MCF 10A (cell line): ENCODE measurements at places on chromosomes 12 and 14. TPM values are rescaled to one million over a fixed set of nuclear protein-coding genes. Genes with fewer than 3 reads are reported as not detected.

The DNAJC22 gene
- total RNA-seq = 0.25 and 0.33 TPM in 2 replicates

The ANKRD33 gene
- total RNA-seq = not detected in 2 replicates

GRCh38 chr14:61320806-61321384 is 484 bp upstream of the PRKCH start:
- DNase-seq = no peak

- DNase-seq = no peak
Observed at GRCh38 chr12:5593086-5593485, 161.2 kb downstream of the NTF3 start.

- DNase-seq = no peak
Observed at GRCh38 chr12:132407992-132408391, 78.6 kb upstream of the GALNT9 start.

GRCh38 chr14:68682166-68683103 is 110.4 kb downstream of the ZFP36L1 start:
- peak; percentile 94 for DNase-seq

DNA sequence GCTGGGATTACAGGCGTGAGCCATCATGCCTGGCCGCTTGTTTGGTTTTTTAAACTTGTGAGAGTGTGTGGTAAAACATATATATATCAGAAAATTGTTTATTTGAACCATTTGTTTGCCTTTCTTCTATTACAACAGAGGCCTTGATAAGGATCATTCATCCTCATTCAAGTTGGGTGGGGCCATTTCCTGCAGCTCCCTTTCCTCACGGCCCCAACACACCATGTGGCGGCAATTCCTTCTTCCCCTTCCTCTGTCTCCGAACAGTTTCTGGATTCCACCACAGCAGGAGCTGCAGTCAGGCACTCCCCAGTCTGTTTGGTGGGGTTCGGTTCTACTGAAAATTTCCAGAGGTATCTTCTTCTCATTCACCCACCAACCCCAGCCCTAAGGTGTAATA is 42.0 kb upstream of the RASSF3 start:
- DNase-seq = no peak

DNA sequence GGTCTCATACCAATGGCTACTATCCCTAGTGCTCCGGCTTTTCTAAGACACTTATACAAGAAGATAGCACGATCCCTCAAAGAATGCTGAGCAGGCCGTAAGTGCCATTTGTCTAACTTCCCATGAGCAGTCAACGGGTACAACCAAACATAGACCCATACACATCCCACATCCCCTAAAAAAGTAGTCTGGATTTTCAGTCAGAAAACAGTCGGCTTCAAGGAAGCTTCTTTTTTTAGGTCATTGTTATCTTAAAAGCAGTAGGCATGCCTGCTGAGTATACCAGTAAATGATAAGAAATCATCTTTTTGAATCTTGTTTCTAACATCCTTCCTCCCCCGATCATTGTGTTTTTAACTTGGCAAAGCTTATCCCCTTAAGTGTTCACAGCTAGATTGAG is 19.8 kb downstream of the OSBPL8 start:
- no peak for DNase-seq

DNA sequence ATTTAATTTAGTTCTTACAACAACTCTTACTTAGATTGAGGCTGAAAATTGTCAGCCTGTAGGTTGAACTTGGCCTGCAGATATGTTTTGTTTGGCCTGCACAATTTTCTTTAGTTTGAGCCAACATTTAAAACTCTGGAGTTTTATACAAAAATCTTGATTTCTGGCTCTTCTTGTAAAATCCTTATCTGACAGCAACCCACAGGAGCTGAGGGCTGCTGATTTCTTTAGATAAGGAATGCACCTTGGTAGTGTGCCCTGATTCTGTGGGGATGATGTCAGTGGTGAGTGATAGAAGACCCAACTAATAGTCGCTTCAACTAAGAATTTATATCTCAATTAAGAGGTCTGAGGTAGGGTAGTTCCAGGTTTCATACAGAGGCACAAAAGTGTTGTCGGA is 49.5 kb downstream of the SOCS2 start:
- no peak for DNase-seq

- peak; percentile 19 for DNase-seq
Observed at GRCh38 chr14:64763801-64764621, 59.8 kb downstream of the PLEKHG3 start.

The HAL gene
- 0.27 and 1.1 TPM in 2 replicates for total RNA-seq
